ENCODE measurements at places on chromosomes 4 and X.
A peak's percentile ranks its signal among the peaks of the same experiment; 100 is the strongest.

DNA sequence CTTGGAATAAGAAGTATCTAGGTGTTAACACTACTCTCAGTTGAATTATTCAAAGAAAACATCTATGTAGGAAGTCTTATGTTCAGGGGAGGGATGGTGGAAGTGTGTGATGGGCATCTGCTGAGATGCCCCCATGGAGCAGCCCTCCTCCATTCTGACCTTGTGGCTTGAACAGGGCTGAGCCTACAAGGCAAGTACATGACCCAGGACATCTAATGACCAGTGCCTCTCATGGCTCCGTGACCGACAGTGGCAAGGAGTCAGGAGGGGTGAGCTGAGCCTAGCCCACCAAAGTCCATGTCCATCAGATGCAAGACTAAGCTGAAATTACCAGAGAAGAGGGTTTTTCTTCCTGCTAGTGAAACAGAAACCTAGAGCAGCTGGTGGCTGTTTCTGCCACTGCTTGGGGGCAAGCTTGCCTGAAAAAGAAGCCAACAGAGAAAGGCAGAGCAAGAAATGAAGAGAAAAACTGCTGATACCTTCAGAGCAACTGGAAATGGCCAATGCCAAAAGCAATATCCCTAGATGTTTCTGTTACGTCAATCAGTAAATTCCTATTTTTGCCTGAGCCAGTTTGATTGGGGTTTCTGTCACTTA, 113.5 kb downstream of the TSPAN5 start:
- no peak for DNase-seq

DNA sequence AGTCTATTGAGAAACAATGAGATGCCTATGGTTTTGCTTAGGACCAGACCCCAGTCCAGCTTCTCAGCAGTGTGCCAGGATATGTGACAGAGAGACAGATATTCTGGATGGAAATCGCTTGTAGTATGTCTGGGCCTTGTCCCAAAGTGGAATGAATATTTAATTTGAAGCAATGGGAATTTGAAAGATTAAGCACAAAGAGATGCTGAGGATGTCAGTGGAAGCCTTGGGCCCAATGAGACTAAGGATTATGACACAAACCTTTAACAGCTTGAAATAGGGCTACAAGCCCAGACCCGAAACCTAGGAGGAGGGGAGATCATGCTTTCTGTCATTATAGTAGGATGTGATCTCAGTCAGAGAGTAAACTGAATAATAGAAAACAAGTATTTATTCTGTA, 459.2 kb downstream of the FAT4 start:
- no peak for DNase-seq

GRCh38 chr4:84479663-84480062, 19.4 kb downstream of the NKX6-1 start:
- no peak for DNase-seq

- DNase-seq = peak; percentile 53
Measured at GRCh38 chrX:31609130-31609529, 537.3 kb upstream of the FTHL17 start.

- peak; percentile 4 for DNase-seq
Measured at GRCh38 chr4:125741825-125742452, 427.2 kb downstream of the FAT4 start.

GRCh38 chr4:183905081-183905592, at the start of gene STOX2:
STOX2 (plus strand) TSS chr4:183905307; CDS start chr4:183906791, 1,484 bp downstream.
- no peak for DNase-seq

- no peak for DNase-seq
Measured at GRCh38 chr4:1238676-1239000, 10.3 kb downstream of the CTBP1 start.

DNA sequence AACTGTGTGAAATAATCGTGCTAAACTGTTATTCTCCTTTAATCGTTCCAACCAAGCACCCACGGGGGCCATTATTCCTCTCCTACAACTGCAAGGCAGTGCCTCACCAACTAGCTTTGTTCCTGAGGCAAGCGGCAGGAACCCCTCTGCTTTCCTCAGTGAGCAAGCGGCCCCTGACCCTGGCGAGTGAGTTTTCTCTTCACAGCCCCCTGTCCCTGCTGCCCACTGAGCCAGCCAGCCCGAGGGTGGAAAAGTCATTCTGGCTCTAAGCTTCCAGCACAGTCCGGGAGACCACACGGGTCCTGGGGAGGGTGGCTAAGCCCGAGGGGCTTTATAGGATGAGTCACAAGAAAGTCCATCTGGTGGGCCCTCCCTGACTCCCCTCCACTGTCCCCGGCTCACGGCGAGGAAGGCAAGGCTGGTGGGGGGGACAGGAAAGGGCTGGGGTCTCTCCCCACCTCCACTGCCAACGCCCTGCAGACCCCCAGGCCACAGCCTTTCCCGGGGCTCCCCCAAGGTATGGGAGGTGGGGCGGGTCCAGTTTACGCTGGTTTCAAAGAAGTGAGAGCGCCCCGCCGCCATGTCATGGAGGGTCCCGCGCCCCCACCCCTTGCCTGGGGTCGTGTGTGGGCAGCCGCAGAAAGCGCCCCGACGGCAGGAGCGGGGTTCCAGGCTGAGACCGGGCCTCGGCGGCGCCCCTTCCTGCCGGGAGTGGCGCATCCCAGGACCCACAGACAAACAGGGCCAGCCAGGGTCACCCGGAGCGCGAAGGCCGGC, 45.0 kb downstream of the CPLX1 start:
- no peak for DNase-seq

DNA sequence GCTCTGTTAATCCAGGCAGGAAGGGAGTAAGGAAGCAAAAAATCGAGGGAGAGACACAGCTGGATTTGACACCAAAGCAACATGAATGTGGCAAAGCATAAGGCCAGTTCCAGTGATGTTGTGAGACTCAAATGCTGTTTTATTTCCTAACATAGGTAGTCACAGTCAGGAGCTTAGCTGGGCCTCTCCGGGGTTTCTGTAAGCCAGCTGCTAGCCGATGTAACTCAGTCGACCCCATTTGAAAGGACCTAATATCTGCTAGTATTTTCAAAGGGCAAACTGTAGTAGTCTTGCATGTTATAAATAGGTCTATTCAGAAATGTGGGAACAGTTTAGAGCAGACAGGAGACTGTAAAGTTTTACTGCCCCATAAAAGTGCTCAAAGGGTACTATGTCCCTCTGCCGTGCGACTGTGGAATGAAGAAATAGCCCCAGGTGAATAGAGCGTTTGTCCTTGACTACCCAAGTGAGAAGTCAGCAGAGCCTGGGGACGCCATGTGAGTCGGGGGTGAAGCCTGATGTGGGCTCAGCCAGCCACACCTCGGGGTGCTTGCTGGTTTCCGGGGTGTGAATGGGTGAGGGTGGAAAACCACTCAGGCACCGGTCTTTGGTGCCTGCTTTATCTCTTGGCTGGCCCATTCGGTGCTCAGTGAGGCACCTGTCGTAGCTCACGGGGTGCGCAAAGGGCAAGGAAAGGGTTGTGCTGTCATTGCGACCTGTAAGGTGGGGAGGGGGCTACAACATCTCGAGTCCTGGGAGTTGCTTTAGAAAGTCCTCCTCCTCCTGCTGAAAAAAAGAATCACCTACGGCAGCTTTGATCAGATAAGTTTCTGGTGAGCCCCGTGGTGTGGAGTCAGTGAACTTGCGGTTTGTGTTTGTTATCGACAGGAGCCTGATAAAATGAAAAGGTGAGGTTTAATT, 745 bp downstream of the TRIM2 start:
- DNase-seq = no peak

DNA sequence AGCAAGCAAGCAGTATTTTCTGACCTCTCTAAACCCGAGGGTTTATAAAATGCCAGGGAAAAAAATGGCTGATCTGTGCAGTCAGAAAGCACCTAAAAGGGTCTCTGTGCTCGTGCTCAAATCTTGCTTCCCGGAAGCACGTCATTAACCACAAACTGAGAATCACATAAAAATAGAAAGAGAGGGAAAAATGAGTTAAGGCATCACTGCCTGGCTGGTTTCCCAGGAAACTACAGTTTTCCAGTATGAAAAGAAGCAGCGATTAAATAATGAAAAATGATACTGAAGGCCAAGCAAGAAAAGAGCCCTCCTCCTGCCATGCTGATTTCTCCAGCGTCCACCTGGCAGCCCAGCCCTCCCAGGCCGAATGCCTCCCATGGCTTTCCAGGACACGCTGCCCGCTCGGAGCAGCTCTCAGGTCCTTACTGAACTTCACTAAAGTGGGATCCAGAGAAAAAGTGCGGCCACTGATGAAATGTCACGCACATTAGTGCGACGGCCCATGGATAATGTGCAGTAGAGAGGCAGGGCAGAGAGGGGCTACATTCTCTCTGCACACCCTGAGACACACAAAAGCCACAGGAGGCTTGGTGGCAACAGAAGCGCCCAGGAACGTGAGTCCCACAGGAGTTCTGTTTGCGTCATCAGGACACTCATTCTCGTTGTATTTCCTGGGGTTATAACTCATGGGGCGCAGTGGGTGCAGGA, 80.4 kb downstream of the WFS1 start:
- DNase-seq = no peak

DNA sequence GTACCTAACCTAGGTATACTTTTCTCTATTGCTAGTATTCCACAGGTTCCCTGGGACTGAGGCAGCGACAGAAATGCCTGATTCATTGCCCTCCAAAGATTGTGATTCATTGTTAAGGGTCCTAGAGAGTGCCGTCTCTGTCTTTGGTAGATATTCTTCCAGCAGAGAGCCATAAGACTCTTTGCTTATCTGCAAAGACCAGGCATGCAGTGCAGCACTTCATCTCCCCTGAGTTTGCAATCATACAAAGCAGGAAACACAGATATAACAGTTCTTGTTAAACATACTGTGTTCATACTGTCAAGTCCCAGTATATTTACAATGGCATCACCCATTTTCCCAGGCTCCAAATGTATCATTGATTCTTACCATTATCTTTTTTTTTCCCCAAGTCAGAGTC, 47.7 kb downstream of the KLF8 start:
- no peak for DNase-seq

DNA sequence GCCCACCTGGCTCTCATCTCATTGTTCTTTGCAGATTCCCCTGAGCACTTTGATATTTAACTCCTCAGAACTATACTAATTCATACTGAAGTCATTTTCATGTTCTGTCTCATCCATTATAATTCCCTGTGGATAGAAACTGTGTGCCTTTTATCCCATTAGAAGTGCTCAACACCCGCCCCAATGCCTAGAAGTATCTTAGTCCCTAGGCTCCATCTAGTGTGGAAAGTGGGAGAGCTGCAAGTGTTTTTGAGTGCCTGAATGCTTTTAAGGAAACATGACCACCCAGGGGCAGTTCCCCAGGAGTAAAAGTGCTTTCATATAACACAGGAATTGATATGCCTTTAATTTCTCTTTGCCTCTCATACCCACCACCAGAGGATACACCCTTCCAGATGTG, 117.0 kb downstream of the CHRDL1 start:
- DNase-seq = no peak

DNA sequence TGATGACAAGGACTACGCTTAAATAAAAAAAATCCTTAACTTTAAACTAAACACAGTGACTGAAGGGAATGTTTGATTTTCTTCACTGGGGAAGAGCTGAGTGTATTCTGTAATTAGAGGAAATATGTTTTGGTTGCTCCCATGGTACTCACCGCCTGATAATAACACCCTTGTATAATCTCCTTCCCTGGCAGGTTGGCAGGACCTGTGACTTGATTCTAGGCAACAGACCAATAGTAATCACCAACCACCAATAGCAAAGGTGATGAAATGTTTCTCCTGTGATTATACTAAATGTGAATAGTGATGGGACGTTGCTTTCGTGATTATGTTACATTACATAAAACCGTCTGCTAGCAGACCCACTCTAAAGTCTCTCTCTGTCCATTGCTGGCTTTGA, 536.8 kb upstream of the CPEB2 start:
- DNase-seq = no peak

DNA sequence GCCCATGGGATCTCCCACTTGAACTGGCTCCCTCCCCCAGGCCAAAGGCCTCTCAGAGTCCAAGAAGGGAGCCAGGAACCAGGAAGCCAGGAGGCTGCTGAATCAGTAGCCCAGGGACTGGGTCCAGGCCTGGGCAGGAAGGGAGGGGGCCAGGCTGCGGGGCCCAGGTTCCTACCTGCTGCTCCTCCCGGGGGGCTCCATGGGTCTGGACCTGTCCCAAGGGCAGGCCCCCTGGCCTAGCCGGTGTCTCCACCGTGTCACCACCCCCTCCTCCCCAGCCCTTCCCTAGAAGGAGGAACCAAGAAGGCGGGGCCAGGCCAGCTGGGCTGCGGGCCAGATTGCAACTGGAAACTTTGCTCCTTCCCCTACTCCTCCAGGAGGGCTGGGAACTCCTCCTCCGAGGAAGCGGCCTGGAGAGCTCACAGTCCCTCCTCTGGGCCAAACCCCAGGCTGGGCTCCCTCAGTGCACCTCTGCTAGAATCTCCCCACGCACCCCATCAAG, at the start of gene IQSEC2:
Gene IQSEC2, minus strand, starts transcription at position 264 of the 502 bp plus-strand sequence.
- DNase-seq = peak; percentile 45

GRCh38 chrX:72468607-72469006, 104.0 kb downstream of the HDAC8 start:
- DNase-seq = no peak

GRCh38 chrX:124555036-124555595, 208.8 kb downstream of the SH2D1A start:
- peak; percentile 50 for DNase-seq

DNA sequence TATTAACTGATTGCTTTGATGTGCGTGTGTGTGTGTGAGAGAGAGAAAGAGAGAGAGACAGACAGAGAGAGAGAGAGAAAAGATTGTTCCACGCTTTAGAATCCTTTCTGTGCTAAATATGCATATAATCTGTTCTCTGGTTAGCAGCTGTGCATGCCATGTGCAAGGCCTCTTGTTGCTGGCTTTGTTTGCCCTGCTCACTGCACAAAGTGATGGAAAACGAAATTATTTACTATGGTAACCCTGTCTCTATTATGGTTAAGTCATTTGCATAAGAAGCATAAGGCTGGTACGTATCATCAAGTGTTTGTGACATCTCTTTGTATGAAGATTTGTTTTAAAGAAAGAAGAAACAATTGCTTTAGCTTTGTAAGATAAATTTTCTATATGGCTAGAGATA, 190.2 kb upstream of the POF1B start:
- no peak for DNase-seq

GRCh38 chrX:79366873-79367749, at the start of gene ITM2A:
ITM2A (minus strand) TSS chrX:79367334; CDS start chrX:79367215, 119 bp downstream.
- no peak for DNase-seq

GRCh38 chrX:17170973-17171372, 204.0 kb upstream of the NHS start:
- DNase-seq = no peak

DNA sequence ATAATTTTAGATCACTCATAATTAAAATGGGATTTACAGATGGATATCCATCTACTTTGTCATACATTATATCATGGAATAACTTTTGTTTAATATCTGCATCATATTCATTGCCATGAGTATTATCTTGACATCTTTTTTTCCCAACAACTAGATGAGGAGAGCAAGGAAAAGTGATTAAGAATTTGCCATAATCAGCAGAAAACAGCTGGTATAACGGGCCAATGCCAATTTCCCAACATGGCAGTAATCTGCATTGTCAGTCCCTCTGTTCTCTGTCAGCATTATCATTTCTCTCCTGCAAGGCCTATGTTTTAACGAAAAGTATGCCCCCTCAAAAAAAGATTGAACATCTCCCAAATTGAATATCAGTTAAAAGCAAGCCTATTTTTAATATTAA, 314.0 kb downstream of the FRMPD4 start:
- no peak for DNase-seq

- DNase-seq = no peak
Measured at GRCh38 chr4:87989765-87990164, 14.3 kb downstream of the SPP1 start.

All from amniotic stem cell (primary cell).